ENCODE measurements at places on chromosomes 5 and 9. TPM values are rescaled to one million over a fixed set of nuclear protein-coding genes. Genes with fewer than 3 reads are reported as not detected.

The LCN2 gene
- 1.1 TPM for total RNA-seq

The ADAMTS16 gene
- 0.10 TPM for total RNA-seq

The BSPRY gene
- total RNA-seq = 0.19 TPM

The FCN2 gene
- 0.32 TPM for total RNA-seq

The DNM1 gene
- 9.3 TPM for total RNA-seq

The SIMC1 gene
- total RNA-seq = 19.7 TPM

The SLCO6A1 gene
- total RNA-seq = 0.75 TPM

The PCDHGA9 gene
- total RNA-seq = 8.2 TPM

The CTXN3 gene
- total RNA-seq = not detected

The TNFSF15 gene
- total RNA-seq = 0.81 TPM

The SLC23A1 gene
- total RNA-seq = not detected

The NTRK2 gene
- 37.9 TPM for total RNA-seq

The TICAM2 gene
- total RNA-seq = 8.3 TPM

The PCDHA12 gene
- total RNA-seq = 0.57 TPM

The GPR151 gene
- not detected for total RNA-seq

The PCDHGB6 gene
- total RNA-seq = 14.6 TPM

The NRARP gene
- total RNA-seq = 26.6 TPM

The PLGRKT gene
- 8.8 TPM for total RNA-seq

The IL4 gene
- total RNA-seq = not detected

The GABRA6 gene
- not detected for total RNA-seq

The C5orf58 gene
- not detected for total RNA-seq

The OR2S2 gene
- total RNA-seq = not detected

The TAS2R1 gene
- total RNA-seq = not detected

The SLC6A3 gene
- 0.30 TPM for total RNA-seq

The CSF1R gene
- total RNA-seq = 125 TPM

The F2RL2 gene
- 0.32 TPM for total RNA-seq

The ANKRD18A gene
- total RNA-seq = 0.18 TPM

The ARHGEF37 gene
- 18.0 TPM for total RNA-seq

The AJM1 gene
- total RNA-seq = 6.1 TPM

The MCTP1 gene
- total RNA-seq = 103 TPM

The OR1Q1 gene
- not detected for total RNA-seq

The WDR38 gene
- not detected for total RNA-seq

The SOX30 gene
- total RNA-seq = not detected

The ZBED3 gene
- 11.3 TPM for total RNA-seq

The PCDHGA12 gene
- 7.9 TPM for total RNA-seq

The MRPS27 gene
- total RNA-seq = 37.0 TPM

The GFI1B gene
- total RNA-seq = not detected

The RNF183 gene
- total RNA-seq = not detected

The PCDHA2 gene
- total RNA-seq = 0.13 TPM

The PTGES2 gene
- total RNA-seq = 38.5 TPM

The TLX3 gene
- total RNA-seq = not detected

The LECT2 gene
- total RNA-seq = not detected

The AHRR gene
- 3.8 TPM for total RNA-seq
